ENCODE measurements at places on chromosomes 2 and 18.

GRCh38 chr2:148167855-148168254, 147.0 kb downstream of the MBD5 start:
- no peak for DNase-seq

DNA sequence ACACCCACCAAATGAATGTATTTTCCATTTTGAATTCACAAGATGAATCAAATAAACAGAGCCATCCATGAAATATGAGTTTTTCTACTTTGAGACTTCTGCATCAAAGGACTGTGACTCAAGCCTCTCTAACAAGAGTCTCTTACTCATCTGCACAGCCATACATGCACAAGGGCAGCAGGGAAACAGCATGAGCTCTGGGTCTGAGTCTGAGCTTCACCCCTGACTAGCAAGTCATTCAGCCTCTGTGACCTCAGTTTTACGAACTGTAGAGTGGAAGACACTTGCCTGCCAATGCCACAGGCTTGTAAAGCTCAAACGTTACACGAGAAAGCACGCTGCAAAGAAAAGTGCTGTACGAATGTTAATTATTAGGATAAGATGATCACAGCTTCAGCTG, 42.9 kb downstream of the MREG start:
- peak; percentile 67 for DNase-seq

- DNase-seq: peak; percentile 78
Measured at GRCh38 chr2:182504903-182505302, 78.1 kb upstream of the PDE1A start.

GRCh38 chr2:204205082-204205481, 268.5 kb downstream of the ICOS start:
- no peak for DNase-seq

DNA sequence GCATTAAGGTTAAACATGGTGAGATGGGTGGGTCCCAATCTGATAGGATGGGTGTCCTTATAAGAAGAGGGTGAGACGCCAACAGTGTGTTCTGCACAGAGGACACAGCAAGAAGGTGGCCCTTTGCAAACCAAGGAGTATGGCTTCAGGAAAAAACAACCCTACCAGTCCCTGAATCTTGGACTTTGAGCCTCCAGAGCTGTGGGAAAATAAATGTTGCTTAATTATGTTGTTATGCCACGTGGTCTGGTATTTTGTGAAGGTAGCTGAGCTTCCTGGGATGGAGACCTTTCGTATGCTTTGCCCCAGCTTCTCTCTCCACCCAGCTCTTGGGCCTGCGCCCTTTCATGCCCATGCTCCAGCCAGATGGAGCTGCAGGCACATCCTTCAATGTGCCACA, 114.2 kb upstream of the EPC2 start:
- DNase-seq: no peak

- peak; percentile 33 for DNase-seq
Measured at GRCh38 chr18:13558124-13558523, 168.2 kb downstream of the FAM210A start.

- DNase-seq: no peak
Measured at GRCh38 chr2:241194811-241195210, 6.3 kb downstream of the ANO7 start.

- DNase-seq: peak; percentile 4
Measured at GRCh38 chr2:62071126-62071598, 124.8 kb upstream of the B3GNT2 start.

DNA sequence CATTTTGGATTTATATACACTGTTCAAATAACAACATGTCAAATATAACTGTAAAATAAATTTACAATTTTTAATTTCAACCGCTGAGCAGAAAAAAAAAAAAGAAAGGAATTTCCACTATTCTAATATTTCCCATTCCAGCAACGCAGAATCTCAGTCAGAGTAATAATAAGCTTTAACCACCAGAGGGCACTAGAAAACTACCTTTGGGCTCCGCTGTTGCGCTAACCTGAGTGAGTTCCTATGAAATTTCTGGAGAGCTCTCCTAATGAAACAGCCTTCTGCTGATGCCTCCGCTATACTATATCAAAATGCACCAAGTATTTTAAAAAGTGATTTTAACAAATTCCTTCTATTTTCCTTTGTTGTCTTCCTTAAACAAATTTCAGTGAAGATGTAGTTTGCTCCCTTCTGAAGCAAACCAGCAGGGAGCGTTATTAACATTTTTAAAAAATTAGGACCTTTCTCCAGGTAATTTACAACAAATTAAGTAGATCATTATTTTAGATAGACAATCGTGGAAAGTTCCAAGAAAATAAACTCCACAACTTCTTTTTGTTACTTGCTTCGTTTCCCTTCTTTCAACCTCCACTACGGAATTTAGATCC, 23.0 kb downstream of the ERMN start:
- peak; percentile 75 for DNase-seq

DNA sequence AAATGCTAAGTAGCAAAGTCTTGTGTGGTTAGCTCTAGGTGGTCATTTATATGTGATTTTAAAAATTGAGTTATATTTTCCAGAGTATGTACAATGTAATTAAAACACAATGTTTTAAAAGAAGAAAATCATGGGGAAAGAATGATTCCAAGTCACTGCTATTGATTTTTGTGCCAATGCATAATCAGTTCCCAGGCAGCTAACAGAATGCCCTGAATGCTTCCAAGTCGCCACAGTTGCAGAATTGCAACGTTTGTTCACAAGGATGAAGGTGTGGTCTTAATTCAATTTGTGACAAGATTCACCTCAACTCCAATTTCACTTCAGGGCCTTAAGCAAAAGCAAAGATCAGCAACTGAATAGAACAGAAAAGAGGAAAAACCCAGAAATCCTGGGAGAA, 200.4 kb downstream of the SPP2 start:
- no peak for DNase-seq

GRCh38 chr18:22434973-22435608, 17.4 kb upstream of the CTAGE1 start:
- peak; percentile 69 for DNase-seq

DNA sequence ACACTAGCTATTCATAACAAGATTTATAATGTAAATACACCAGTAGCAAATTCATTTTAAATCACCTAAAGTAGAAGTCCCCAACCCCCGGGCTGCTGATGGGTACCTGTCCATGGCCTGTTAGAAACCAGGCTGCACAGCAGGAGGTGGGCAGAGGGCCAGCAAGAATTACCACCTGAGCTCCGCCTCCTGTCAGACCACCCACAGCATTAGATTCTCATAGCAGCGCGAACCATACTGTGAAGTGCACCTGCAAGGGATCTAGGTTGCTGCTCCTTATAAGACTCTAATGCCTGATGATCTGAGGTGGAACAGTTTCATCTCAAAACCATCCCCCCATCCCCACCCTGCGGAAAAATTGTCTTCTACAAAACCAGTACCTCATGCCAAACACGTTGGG, 71.3 kb downstream of the KANSL1L start:
- DNase-seq: no peak

DNA sequence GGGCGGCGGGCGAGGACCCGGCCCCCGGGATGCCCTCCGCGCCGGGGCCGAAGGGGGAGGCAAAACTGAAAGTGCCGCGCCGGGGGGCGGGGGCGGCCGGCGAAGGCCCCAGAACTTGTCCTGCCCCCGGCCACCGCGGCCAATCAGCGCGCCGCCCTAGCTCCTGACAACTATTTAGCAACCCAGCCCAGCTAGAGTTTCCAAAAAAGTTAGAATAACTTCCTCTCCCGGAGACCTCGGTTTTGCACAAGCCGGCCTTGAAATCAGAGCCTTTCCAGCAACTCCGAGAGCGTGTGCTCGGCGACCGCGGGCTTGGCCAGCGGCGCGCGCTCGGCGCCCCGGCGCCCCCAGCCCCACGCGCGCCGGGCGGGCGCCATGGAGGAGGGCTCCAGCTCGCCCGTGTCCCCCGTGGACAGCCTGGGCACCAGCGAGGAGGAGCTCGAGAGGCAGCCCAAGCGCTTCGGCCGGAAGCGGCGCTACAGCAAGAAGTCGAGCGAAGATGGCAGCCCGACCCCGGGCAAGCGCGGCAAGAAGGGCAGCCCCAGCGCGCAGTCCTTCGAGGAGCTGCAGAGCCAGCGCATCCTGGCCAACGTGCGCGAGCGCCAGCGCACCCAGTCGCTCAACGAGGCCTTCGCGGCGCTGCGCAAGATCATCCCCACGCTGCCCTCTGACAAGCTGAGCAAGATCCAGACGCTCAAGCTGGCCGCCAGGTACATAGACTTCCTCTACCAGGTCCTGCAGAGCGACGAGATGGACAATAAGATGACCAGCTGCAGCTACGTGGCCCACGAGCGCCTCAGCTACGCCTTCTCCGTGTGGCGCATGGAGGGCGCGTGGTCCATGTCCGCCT, at the start of gene TWIST2:
TSS of gene TWIST2 (plus strand) at position 245 of the 850 bp plus-strand sequence. CDS start at position 376, 131 bp downstream.
- DNase-seq: peak; percentile 97
